ENCODE measurements at places on chromosomes 2 and 18. TPM values are rescaled to one million over a fixed set of nuclear protein-coding genes. Genes with fewer than 3 reads are reported as not detected.

Gene SPC25
- not detected for total RNA-seq

Gene POTEC
- total RNA-seq = not detected

Gene EVX2
- not detected for total RNA-seq

Gene PRLH
- not detected for total RNA-seq

Gene VRK2
- 37.2 TPM for total RNA-seq

Gene KLHL29
- 4.2 TPM for total RNA-seq

Gene TTN
- 0.50 TPM for total RNA-seq

Gene TMEM169
- 0.29 TPM for total RNA-seq

Gene IL1F10
- total RNA-seq = not detected

Gene SH3RF3
- 8.4 TPM for total RNA-seq

Gene C2orf78
- total RNA-seq = not detected

Gene COX7A2L
- total RNA-seq = 194 TPM

Gene RAD51AP2
- not detected for total RNA-seq

Gene RPRM
- total RNA-seq = 0.15 TPM

Gene IL37
- total RNA-seq = not detected

Gene SOX11
- under 0.01 TPM for total RNA-seq

Gene CMPK2
- 0.58 TPM for total RNA-seq

Gene THSD7B
- not detected for total RNA-seq

Gene TGFA
- 0.73 TPM for total RNA-seq

Gene SCN3A
- 1.3 TPM for total RNA-seq

Gene SLC4A3
- 1.2 TPM for total RNA-seq

Gene CHRND
- total RNA-seq = not detected

Gene SLC9A4
- total RNA-seq = not detected

Gene PRSS56
- not detected for total RNA-seq

Gene CPO
- total RNA-seq = 0.17 TPM

Gene MLPH
- total RNA-seq = 18.0 TPM

Gene ITGA6
- 56.3 TPM for total RNA-seq

Gene M1AP
- not detected for total RNA-seq

Gene EFHD1
- total RNA-seq = not detected

Gene GALNT13
- total RNA-seq = 0.17 TPM

Gene CKAP2L
- total RNA-seq = 0.50 TPM

Gene IL1R2
- total RNA-seq = not detected

Gene POTEI
- total RNA-seq = not detected

Gene SEMA4C
- total RNA-seq = 27.5 TPM

Gene ITPRIPL1
- 5.8 TPM for total RNA-seq

Gene PER2
- 5.4 TPM for total RNA-seq

Gene CAPN13
- total RNA-seq = not detected

Gene FOXI3
- not detected for total RNA-seq

Gene KHK
- 0.50 TPM for total RNA-seq

Gene C2orf92
- total RNA-seq = 1.3 TPM

Gene CCDC141
- total RNA-seq = 0.29 TPM

Gene IL1A
- 0.33 TPM for total RNA-seq

Gene ALPI
- total RNA-seq = not detected

Gene PMAIP1
- 11.3 TPM for total RNA-seq

Gene CFC1
- not detected for total RNA-seq

Gene ASB18
- not detected for total RNA-seq

Gene SLC35F5
- 144 TPM for total RNA-seq

Gene PCARE
- not detected for total RNA-seq

Gene ARHGEF4
- 1.3 TPM for total RNA-seq

Gene ATOH8
- total RNA-seq = 55.9 TPM

Gene MGAT4A
- 0.83 TPM for total RNA-seq

Gene SCN1A
- 0.33 TPM for total RNA-seq

Gene TMEM247
- total RNA-seq = not detected

Gene CCL20
- total RNA-seq = not detected

Gene SPAST
- 24.8 TPM for total RNA-seq

Gene DSEL
- 156 TPM for total RNA-seq

Gene ANKRD62
- total RNA-seq = not detected

Gene IL1RL1
- 0.33 TPM for total RNA-seq
